Natural killer cell (primary cell): ENCODE measurements at places on chromosomes 1 and 21. TPM values are rescaled to one million over a fixed set of nuclear protein-coding genes. Genes with fewer than 3 reads are reported as not detected.

The MCOLN2 gene
- 3.8 TPM for total RNA-seq

The OR10X1 gene
- not detected for total RNA-seq

The TMEM125 gene
- not detected for total RNA-seq

- no peaks in the 10 kb centered on the region for H3K4me1 ChIP-seq
- no peak overlapping the region for H3K27ac ChIP-seq
- DNase-seq = no peak
- H3K4me3 ChIP-seq = no peak overlapping the region
- no peaks in the 10 kb centered on the region for H3K36me3 ChIP-seq
These were observed 34.0 kb upstream of the BEND5 start for GRCh38 chr1:48810740-48811139.

DNA sequence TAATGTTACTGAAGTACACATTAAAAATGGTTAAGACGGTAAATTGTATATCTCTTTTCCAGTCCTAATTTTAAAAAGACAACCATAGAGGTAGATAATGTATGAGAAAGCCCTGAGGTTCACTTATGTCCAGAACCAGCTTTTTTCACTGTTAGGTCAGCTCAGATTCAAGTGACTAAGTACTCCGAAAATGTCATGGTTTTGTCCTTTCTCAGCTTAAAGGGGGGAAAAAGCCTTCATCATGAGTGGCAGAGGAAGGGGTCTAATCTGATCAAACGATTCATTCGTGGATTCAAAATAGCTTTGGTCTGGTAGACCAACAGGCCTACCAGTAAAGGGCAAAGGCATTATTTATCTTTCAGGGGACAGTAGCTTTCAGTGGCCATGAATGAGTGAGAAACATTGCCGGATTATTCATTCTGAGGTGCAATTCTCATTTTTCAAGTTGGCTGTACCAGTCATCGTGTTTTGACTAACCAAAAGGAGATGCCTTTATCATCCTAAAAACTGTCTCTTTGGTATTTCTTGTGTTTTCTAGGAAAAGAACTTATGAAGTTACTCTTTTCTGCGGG lies 208.4 kb downstream of the HHIPL2 start:
- H3K27ac ChIP-seq = no peak overlapping the region
- H3K27me3 ChIP-seq = no peaks in the 10 kb centered on the region
- H3K36me3 ChIP-seq = no peaks in the 10 kb centered on the region
- no peaks in the 10 kb centered on the region for H3K4me1 ChIP-seq

- no peak overlapping the region for H3K4me3 ChIP-seq
- no peaks in the 10 kb centered on the region for H3K36me3 ChIP-seq
- DNase-seq = no peak
- H3K4me1 ChIP-seq = no peaks in the 10 kb centered on the region
- no peaks in the 10 kb centered on the region for H3K27me3 ChIP-seq
These were observed 64.0 kb downstream of the RGS7 start for GRCh38 chr1:241292973-241293372.

- no peaks in the 10 kb centered on the region for H3K4me1 ChIP-seq
- DNase-seq = no peak
- H3K27me3 ChIP-seq = no peaks in the 10 kb centered on the region
- H3K4me3 ChIP-seq = no peak overlapping the region
- H3K36me3 ChIP-seq = no peaks in the 10 kb centered on the region
These were observed 21.5 kb downstream of the BCL9 start for GRCh38 chr1:147562819-147563218.

GRCh38 chr1:183702087-183702812 lies 49.1 kb upstream of the APOBEC4 start:
- H3K36me3 ChIP-seq = no peaks in the 10 kb centered on the region
- H3K4me3 ChIP-seq = no peak overlapping the region
- no peaks in the 10 kb centered on the region for H3K4me1 ChIP-seq
- H3K27me3 ChIP-seq = no peaks in the 10 kb centered on the region
- no peak for DNase-seq
- H3K27ac ChIP-seq = no peak overlapping the region

- peaks cover 6% of the 10 kb centered on the region for H3K27me3 ChIP-seq
- H3K4me1 ChIP-seq = peaks cover 37% of the 10 kb centered on the region
- no peak overlapping the region for H3K4me3 ChIP-seq
- H3K27ac ChIP-seq = peak overlapping the region; percentile 52
- peak; percentile 46 for DNase-seq
These were observed 72.7 kb downstream of the IER5 start for GRCh38 chr1:181160998-181161870.

DNA sequence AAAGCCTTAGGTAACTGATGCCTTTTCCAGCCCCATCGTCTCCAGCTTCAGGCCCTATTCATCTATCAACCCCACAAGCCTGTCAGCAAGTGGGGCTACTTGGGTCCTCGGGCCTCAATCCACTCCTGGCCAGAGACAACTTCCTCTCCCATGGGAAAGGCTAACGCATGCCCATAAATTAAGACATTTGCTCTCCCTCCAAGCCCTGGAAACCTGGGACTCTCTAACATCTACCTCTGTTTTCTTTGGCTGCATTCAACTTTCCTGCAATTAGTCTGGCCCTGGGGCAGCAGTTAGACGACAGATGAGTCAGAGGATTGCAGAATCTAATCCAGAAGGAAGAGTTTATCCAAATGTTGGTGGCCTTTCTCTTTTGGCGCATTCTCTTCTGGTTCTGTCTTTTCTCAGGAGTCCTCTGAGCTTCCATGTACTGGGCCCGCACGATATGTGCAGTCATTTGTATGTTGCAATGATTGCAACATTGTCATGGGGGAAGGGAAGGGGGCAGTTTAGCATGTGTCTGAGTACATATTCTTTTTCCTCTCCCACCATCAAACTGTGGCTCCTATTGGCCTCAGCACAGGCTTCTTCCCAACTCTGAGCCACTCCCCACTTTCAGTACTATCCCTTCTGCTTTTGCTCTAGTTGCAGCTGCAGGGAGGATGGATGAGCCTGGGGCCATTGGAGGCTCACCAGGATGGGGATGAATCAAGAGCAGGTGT lies 54.4 kb downstream of the NAV1 start:
- DNase-seq = no peak
- H3K27me3 ChIP-seq = no peaks in the 10 kb centered on the region
- no peak overlapping the region for H3K27ac ChIP-seq
- no peaks in the 10 kb centered on the region for H3K4me1 ChIP-seq
- H3K36me3 ChIP-seq = no peaks in the 10 kb centered on the region

DNA sequence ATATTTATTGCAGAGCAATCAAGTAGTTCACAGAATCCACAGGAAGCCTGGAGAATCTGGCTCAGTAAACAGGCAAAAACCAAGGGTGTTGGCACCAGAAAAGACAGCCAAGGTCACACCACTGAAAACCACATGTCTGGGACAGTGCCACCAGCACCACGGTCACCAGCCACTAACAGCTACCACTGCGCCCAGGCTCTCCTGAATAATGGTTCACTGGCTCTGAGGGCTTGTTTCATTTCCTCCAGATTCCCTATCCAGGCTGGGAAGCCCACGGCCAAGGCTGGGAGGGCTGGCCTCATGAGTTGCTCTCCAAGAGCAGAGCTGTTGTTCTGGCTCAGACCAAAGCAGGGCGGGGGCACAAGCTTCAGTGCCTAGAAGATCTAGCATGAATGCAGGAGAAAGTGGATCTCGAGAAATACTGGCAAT lies 54.5 kb upstream of the PTGFRN start:
- H3K27ac ChIP-seq = no peak overlapping the region
- DNase-seq = no peak
- H3K27me3 ChIP-seq = no peaks in the 10 kb centered on the region
- no peak overlapping the region for H3K4me3 ChIP-seq
- peaks cover 7% of the 10 kb centered on the region for H3K4me1 ChIP-seq
- no peaks in the 10 kb centered on the region for H3K36me3 ChIP-seq

- H3K4me1 ChIP-seq = peaks cover 2% of the 10 kb centered on the region
- H3K27ac ChIP-seq = no peak overlapping the region
- H3K4me3 ChIP-seq = no peak overlapping the region
- DNase-seq = no peak
These were observed 12.2 kb upstream of the FAM167B start for GRCh38 chr1:32234792-32235191.

GRCh38 chr1:185075476-185075875 lies 30.1 kb downstream of the RNF2 start:
- no peak overlapping the region for H3K27ac ChIP-seq
- no peaks in the 10 kb centered on the region for H3K27me3 ChIP-seq
- H3K4me3 ChIP-seq = no peak overlapping the region

DNA sequence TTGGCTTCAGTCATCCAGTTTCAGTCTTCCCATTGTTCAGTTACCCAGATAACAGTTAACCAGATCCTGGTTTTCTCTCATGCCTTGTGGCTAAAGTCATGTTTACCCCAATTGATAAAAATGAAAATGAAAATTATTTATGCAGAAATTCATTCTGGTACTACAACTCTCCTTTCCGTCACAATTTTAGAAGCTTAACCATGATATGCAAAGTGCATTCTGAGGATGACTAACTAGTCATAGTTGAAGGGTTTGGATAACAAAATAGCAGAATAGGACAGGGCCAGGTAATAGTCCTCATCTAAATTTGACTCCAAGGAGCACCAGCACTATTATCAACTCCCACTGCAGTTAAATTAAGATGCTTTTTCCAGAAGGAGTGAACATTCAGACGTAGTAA lies 94.7 kb downstream of the NTMT2 start:
- no peaks in the 10 kb centered on the region for H3K36me3 ChIP-seq
- H3K4me1 ChIP-seq = no peaks in the 10 kb centered on the region
- no peak for DNase-seq
- H3K4me3 ChIP-seq = no peak overlapping the region
- no peak overlapping the region for H3K27ac ChIP-seq

GRCh38 chr1:106232128-106232527 lies 824.3 kb upstream of the PRMT6 start:
- H3K4me1 ChIP-seq = no peaks in the 10 kb centered on the region
- no peaks in the 10 kb centered on the region for H3K27me3 ChIP-seq
- H3K36me3 ChIP-seq = no peaks in the 10 kb centered on the region
- H3K27ac ChIP-seq = no peak overlapping the region

DNA sequence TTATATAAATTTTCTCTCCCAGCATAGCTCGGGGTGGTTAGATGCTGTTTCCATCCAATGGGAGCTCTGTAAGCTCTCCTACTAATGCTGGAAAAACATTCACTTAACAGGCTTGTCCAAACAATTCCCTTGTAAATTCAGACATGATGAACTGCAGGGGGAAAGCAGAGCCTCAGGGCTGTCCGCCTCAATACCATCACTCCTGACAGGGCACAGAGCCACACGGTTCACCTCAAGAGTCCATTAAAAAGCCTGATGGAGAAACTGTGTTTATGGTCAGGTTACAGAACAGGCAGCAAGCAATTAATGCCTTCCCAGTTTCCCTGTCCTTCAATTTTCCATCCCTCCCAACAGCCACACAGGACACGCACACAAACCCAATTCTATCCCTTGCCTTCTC lies 171.0 kb downstream of the BRINP2 start:
- DNase-seq = no peak
- H3K27me3 ChIP-seq = no peaks in the 10 kb centered on the region
- no peaks in the 10 kb centered on the region for H3K36me3 ChIP-seq
- no peaks in the 10 kb centered on the region for H3K4me1 ChIP-seq

GRCh38 chr1:103496014-103496635 lies 29.4 kb upstream of the RNPC3 start:
- no peaks in the 10 kb centered on the region for H3K4me1 ChIP-seq
- no peaks in the 10 kb centered on the region for H3K36me3 ChIP-seq
- no peak for DNase-seq
- no peaks in the 10 kb centered on the region for H3K27me3 ChIP-seq
- H3K4me3 ChIP-seq = no peak overlapping the region

- peaks cover 38% of the 10 kb centered on the region for H3K4me1 ChIP-seq
- H3K36me3 ChIP-seq = peaks cover 11% of the 10 kb centered on the region
- no peak overlapping the region for H3K4me3 ChIP-seq
- H3K27me3 ChIP-seq = no peaks in the 10 kb centered on the region
- no peak overlapping the region for H3K27ac ChIP-seq
These were observed 3.4 kb upstream of the CDCA8 start for GRCh38 chr1:37688926-37689325.

DNA sequence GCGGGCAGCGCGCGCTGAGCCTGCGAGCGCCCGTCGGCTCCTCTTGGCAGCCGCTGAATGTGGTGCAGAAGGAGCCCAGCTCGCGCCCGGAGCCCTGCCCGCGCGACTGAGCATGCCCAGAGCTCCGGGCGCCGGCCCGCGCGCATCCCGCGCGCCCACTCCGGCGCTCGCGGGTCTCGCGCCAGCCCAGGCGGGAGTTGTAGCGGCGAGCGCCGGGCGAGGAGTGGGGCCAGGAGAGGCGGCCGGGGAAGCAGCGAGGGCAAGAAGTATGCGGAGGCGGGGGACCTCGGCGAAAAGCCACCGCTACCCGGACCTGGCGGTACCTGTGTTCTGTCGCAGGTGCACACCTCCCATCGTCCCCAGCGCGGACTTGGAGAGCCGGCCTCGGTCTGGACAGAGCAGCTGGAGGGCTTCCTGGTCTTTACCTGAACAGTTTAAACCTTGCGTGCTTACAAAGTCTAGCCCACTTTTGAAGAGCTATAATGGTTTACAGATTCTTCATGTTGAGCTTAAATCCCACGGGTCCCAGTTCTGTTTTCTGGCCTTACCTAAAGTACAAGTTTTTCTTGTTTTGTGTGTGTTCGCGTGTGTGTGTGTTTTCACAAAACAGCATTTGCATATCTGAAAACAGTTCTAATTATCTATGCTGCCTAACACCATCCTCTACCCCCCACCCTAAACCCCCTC lies at the start of gene DDAH1:
TSS of gene DDAH1 (minus strand) at position 61 of the 687 bp plus-strand sequence. CDS start 114 bp downstream, outside the sequence.
- H3K4me3 ChIP-seq = no peak within 1 kb of the TSS
- no peaks in the 10 kb centered on the region for H3K36me3 ChIP-seq
- H3K27me3 ChIP-seq = peaks cover 11% of the 10 kb centered on the region
- peaks cover 8% of the 10 kb centered on the region for H3K4me1 ChIP-seq

DNA sequence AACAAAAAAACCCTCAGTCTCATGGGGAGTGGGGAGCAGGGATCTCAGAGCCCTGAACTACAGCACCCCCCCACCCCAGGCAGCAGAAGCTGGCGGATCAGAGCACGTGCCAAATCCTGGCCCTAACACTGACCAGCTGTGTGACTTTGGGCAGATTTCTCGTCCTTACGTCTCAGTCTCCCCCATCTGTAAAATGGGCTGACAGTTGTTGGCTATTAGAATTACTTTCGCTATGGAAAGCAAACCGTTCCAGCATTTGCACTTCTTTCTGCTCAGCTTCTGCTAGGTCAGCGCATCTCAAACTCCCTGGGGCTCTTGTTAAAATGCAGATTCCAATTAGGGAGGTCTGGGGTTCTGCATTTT lies 15.5 kb downstream of the TNFRSF8 start:
- no peaks in the 10 kb centered on the region for H3K36me3 ChIP-seq
- peaks cover 25% of the 10 kb centered on the region for H3K4me1 ChIP-seq
- H3K27ac ChIP-seq = no peak overlapping the region
- no peaks in the 10 kb centered on the region for H3K27me3 ChIP-seq
- no peak for DNase-seq
- no peak overlapping the region for H3K4me3 ChIP-seq

DNA sequence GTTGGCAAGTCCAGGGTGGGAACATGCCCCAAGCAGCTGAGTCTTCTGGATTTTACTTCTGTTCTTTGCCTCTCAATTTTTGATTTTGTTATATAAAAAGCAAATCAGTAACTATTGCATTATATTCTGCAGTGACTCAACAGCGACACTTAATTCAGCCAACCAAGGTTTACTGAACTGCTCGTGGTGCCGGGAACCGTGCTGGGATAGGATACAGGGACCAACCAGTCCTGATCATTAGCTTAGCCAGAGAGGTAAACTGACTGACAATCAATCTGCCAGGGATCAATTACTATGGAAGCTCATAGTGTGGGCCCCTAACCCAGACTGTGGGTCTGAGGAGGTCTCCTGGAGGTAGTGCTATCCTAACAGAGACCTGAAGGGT lies 68.4 kb upstream of the ZNF281 start:
- no peaks in the 10 kb centered on the region for H3K27me3 ChIP-seq
- no peaks in the 10 kb centered on the region for H3K36me3 ChIP-seq
- H3K4me3 ChIP-seq = no peak overlapping the region
- H3K4me1 ChIP-seq = peaks cover 3% of the 10 kb centered on the region
- DNase-seq = no peak
- no peak overlapping the region for H3K27ac ChIP-seq
